ENCODE measurements at places on chromosomes 7 and 10.

- no peak for DNase-seq
These were observed 78.7 kb upstream of the C1GALT1 start for GRCh38 chr7:7103343-7104313.

- DNase-seq: no peak
These were observed 77.5 kb upstream of the CXCL12 start for GRCh38 chr10:44462338-44462914.

- DNase-seq: no peak
These were observed 86.0 kb upstream of the RET start for GRCh38 chr10:42990721-42991441.

DNA sequence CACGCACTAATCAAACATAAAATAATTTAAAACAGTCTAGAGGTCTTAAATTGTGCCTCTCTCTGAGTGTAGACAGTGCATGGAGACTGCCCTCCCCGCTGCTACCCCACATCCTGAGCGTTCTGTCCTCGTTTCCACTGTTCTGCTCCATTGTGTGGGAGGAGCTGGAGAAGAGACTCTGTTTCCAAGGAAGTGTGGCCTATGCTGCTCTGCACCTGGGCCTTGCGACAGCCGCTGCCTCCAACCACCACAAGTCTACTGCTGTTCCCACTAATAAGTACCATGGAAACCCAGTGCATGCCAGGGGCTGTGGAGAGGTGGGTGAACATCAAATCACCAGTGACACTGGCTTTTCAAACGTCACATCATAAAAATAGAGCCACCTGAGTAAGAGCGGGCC is 19.6 kb downstream of the NRG3 start:
- no peak for DNase-seq

DNA sequence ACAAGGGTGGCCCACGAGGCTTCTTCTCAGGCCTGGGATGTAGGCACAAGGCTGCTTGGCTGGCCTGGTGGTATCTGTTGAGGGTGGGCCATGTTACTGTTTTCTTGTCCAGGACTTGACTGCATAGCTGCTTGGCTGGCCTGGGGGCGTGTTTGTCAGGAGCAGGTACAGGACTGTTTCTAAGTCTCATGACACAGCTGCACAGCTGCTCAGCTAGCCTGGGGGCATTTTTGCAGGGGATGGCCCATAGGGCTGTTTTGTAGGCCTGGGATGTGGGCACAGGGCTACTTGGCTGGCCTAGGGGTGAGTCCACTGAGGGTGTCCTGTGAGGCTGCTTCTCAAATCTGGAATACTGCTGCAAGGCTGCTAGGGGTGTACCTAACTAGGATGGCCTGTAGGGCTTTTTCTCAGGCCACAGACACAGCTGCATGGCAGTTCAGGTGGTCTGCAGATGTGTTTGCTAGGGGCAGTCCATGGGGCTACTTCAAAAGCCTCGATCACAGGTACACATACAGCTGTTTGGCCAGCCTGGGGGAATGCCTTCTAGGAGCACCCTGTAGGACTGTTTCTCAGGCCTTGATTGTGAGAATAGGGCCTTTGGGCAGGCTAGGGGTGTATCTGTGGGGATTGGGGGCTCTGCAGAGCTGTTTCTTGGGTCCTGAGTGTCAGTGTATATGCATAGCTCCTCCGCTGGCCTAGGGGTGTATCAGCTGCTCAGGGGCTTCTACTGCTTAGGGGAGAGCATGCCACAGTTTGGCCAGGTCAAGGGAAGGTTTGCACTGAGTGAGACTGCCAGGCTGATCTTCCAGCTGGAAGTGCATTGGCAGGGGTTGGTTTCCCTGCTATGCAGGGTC is 26.6 kb upstream of the PLA2G12B start:
- DNase-seq: no peak

- DNase-seq: no peak
These were observed 253.9 kb downstream of the OTUD1 start for GRCh38 chr10:23692736-23693135.

DNA sequence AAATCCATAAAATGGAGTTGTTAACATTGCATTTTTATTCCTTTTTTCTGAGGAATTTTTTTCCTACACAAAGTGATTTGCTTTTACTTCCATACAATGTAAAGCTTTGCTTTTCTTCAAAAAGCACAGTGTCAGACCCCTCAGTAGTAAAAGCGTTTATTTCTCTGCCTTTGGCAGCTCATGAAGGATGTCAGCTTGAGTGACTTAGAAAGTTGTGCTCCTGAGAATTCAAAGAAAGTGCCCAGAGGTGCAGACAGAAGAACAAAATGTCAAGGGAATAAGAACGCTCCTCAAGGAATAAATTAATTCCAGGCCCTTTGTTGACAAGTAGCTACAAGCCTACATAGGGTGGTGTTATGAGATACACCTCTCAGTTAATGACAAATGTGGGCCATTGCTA is 369.3 kb upstream of the ADARB2 start:
- no peak for DNase-seq

DNA sequence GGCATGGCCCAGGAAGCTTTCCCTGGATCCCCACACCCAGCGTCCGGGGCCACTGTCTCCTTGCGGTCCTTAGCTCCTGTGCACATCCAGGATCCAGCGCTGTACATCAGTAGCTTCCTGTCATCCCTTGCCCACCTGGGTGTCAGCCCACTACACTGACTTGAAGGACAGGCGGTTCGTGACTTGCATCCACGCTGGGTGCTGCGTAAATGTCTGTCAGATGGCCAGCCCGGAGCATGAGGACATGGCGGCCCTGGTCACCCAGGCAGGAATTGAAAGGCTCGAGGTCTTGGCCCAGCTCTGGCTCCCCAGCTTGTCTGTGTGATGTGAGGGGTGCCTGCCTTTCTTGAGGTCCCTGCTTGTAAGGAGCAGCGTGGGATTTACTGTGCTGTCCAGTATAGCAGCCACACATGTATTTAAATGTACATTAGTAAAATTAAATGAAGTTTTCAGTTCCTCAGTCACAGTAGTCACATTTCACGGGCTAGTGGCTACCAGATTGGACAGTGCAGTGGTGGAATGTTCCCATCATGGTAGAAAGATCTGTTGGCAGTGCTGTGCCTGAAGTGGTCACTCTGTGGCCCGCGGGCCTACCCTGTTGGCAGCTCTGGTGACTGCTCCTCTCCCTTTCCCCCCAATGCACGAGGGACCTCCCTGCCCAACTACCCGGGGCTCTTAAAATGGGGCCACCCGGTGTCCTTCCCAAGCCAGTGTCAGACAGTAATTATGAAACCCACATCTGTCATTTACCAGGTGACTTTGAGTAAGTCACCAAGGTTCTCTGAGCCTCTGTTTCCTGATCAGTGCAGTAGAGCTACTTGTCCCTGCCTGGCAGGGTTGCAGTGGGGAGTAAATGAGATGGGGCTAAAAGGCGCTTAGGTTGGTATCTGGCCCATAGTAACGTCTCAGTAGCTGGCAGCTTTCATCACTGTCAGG is 97.8 kb upstream of the PPIF start:
- no peak for DNase-seq

DNA sequence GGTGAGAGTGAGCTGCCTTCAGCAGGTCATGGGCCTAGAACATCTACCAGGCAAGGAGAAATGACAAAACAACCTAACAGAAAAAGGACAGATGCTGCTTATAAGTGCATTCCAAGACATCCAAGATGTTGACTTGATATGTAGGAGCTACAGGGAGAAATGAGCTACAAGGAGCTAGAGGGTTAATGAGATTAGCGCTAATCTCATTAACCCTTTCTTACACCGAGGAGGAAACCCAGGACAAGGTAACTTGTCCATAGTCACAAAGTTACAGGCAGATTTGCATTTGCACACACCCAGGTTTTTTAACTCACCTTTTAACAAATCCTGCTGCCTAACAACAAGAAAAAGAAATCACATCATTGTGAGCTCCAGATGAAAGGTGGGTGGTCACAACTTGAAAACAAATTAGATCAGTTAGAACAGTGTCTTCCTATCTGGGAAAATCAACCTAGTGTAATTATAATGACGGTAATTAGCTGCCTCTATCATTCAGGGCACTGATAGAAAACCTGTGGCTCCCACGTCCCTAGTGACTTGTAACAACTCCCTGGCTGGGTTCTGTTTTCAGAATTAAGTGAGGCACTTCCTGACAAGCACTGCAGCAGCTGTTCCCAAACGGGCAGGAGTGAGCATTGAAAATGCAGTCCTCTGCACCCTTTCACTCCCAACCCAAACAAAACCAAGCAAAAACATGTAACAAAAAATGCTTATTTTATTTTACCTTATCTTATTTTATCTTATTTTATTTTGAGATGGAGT is 5.7 kb downstream of the KIAA1549 start:
- DNase-seq: no peak

- no peak for DNase-seq
These were observed 43.4 kb upstream of the DNAJB6 start for GRCh38 chr7:157293413-157293788.

DNA sequence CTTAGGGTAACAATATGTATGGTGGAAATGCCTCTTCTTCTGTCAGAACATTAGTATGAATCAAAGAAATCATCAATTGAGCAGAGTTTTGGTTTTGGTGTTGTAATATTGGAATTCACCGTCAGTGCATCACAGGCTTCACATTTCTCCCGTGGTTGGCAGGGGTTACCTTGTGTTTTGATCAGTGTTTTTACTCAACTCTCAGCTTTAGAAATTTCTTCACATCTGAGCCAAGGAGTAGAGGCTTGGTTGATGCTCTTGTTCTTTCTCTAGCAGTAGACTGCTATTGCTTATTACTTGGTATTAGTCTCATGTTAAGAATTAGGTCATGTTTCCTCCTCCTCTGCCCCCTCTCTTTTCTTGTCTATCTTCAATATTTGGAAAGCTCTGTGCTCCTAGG is 188.8 kb upstream of the SMIM30 start:
- no peak for DNase-seq

GRCh38 chr10:33229949-33230267 is 104.6 kb downstream of the NRP1 start:
- DNase-seq: no peak

GRCh38 chr7:159317294-159317693 is 172.6 kb upstream of the VIPR2 start:
- DNase-seq: no peak

- no peak for DNase-seq
These were observed 61.6 kb upstream of the ADRA2A start for GRCh38 chr10:111015181-111015580.

- DNase-seq: no peak
These were observed 202.9 kb downstream of the ZNF248 start for GRCh38 chr10:37654466-37654865.

DNA sequence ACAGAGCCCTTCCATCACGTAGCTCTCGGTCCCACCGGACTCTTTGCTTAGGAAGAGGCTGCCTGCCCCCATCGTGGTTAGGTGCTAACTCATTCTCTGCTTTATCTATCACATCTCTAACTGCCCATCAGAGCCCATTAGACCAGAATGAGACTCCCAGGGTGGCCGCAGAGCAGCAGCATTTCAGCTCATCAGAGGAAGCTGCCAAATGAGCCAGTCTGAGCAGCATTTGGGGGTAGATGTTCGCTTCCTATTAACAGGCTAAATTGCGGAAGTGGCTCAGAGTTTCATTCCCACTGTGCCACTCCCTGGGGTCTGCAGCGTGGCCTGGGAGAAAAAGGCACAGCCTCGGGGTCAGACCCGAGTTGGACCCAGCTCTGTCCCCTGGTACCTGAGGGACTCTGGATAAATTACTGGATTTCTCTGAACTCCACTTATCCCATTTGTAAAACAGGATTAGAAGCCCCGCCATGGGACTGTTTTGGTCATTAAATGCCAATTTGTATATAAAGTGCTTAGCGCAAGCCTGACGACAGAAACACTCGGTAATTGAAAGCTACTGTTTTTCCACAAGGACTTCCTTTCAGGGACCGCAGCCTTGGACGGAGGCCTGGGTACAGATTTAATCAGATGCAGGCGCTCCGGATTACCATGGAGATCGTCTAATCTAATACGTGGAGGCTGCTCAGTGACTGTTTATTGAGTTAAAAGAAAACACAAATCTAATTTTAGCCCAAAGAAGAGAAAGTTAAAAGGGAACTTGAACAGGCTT is 73.8 kb upstream of the PRLHR start:
- no peak for DNase-seq

DNA sequence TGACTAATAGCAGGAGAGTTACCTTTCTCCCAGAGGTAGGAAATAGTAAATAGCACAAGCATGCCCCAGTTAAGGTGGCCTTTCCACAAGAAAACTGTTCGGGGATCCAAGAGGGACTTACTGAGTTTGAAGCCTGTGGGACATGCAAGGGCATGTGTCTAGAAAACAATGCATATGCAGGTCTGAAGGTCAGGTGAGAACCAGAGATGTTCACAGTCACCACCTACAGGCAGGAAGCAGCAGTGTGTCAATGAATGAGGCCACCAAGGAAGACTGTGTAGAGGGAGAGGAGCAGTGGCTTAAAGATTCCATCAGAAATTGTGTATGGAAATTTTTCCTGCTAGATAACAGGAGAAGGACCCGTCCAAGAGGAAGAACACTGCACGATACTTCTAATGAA is 66.0 kb downstream of the CALD1 start:
- DNase-seq: no peak

GRCh38 chr7:29812185-29812876 is 6.0 kb downstream of the WIPF3 start:
- DNase-seq: no peak

DNA sequence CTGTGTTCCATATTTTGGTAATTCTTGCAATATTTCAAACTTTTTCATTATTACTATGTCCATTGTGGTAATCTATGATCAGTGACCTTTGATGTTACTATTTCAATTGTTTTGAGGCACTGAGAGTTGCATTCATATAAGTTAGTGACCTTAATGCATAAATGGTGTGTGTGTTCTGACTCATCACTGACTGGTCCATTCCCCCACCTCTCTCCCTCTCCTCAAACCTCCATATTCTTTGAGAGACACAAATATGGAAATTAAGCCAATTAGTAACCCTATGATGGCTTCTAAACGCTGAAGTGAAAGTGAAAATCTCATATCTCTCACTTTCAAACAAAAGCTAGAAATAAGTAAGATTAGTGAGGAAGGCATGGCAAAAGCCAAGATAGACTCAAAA is 739.6 kb downstream of the CCSER2 start:
- no peak for DNase-seq

DNA sequence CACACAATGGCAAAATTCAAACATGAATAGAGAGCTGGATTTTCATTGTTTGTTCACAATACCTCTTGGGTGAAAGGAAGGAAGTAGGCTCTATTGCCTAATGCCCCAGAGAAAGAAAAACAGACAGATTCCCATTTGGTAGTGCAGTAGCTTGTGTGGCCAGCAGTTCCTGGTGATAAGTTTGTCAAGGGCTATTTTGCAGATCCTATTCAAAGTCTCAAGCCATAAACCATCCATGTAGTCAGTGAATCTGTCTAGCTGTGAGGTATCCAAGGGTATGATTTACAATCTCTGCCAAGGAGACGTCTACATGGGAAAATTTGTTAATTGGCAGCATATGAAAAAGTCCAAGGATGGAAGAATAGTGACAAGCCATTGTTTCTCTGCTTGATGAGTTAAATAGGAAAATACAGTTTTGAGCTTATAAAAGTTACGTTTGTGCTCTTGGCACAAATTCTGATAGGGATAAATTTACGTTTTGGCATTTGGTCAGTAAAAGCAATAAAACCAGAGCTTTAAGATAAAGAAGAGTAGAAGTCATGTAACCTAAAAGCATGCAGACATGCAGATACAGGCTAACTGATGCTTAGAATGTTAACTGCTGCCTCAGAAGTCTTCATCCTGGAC is 269.1 kb downstream of the GATA3 start:
- DNase-seq: no peak

GRCh38 chr10:121450247-121450646 is 148.0 kb downstream of the FGFR2 start:
- no peak for DNase-seq

- DNase-seq: no peak
These were observed 1.0 kb upstream of the UBN2 start for GRCh38 chr7:139230023-139230422.

- no peak for DNase-seq
These were observed 492.5 kb downstream of the ARL4A start for GRCh38 chr7:13179775-13180523.

GRCh38 chr7:96679886-96680285 is 29.8 kb downstream of the SEM1 start:
- DNase-seq: no peak
